CD14-positive monocyte (primary cell): ENCODE measurements at places on chromosomes 7 and 10.

DNA sequence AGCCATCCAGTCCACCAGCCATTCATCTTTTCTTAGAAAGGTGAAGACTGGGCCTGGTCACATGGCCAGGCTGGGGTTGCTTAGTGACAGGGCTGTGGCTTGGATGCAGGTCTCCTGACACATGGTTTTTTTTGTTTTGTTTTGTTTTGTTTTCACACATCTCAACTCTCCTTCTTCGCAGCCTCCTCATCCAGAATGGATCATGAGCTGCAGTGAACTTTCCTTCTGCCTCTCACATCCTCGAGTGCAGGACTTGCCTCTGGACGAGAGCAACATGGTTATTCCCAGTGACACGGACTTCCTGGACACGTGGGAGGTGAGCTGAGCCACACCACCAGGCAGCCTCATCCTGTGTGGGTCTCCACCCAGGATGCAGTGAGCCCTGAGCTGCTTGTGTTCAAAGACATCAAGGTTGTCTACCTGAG is 9.5 kb downstream of the AKR1E2 start:
- DNase-seq, result no peak

DNA sequence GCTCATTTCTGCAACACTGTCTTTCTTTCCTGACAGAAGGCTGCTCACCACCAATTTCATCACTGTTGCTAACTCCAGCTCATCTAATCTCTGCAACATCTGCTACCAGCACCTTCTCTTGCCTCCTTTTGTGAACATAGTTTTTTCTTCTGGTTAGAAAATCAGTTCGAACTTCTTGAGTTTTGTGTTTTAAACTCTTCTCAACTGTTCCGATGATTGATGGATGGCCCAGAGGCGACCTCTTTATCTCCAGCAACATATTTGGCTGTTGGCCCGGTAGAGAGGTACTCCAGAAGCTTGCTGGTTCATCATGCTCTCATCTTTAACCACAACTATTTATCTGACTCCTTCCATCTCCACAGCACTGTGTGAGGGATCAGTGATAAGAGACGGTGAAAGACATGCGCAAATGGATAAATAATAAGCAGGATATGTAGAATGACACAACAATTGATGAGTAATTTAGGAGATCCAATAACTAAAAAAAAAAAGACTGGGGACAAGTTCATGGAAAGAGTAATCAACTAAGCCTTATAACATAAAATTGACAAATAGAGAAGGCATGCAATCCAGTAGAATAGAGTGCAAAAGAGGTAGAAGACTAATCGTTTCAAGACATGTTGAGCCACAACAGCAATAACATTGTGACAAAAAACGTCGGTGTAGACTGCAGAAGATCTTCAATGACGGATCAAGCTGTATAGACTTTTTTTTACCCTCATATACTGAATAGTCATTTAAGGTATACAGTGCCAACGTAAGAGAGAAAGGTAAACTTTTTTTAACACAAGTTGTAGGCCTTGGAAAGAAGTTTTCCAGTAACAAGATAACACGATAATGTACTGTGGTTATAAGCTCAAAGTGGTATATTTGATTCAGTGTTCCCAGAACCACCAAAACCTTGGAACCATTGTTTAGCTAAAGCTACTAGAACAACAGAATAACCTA is 152.2 kb downstream of the CRPPA start:
- no peak for DNase-seq

- DNase-seq, result no peak
These were observed 10.7 kb downstream of the TSPAN14 start for GRCh38 chr10:80464557-80465450.

- DNase-seq, result no peak
These were observed 12.0 kb downstream of the KPNA7 start for GRCh38 chr7:99195867-99196266.

- DNase-seq, result no peak
These were observed 12.5 kb upstream of the IL2RA start for GRCh38 chr10:6074489-6075301.

DNA sequence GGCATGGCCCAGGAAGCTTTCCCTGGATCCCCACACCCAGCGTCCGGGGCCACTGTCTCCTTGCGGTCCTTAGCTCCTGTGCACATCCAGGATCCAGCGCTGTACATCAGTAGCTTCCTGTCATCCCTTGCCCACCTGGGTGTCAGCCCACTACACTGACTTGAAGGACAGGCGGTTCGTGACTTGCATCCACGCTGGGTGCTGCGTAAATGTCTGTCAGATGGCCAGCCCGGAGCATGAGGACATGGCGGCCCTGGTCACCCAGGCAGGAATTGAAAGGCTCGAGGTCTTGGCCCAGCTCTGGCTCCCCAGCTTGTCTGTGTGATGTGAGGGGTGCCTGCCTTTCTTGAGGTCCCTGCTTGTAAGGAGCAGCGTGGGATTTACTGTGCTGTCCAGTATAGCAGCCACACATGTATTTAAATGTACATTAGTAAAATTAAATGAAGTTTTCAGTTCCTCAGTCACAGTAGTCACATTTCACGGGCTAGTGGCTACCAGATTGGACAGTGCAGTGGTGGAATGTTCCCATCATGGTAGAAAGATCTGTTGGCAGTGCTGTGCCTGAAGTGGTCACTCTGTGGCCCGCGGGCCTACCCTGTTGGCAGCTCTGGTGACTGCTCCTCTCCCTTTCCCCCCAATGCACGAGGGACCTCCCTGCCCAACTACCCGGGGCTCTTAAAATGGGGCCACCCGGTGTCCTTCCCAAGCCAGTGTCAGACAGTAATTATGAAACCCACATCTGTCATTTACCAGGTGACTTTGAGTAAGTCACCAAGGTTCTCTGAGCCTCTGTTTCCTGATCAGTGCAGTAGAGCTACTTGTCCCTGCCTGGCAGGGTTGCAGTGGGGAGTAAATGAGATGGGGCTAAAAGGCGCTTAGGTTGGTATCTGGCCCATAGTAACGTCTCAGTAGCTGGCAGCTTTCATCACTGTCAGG is 97.8 kb upstream of the PPIF start:
- peak; percentile 84 for DNase-seq

- DNase-seq, result no peak
These were observed 203.1 kb upstream of the NEBL start for GRCh38 chr10:21100190-21100589.

DNA sequence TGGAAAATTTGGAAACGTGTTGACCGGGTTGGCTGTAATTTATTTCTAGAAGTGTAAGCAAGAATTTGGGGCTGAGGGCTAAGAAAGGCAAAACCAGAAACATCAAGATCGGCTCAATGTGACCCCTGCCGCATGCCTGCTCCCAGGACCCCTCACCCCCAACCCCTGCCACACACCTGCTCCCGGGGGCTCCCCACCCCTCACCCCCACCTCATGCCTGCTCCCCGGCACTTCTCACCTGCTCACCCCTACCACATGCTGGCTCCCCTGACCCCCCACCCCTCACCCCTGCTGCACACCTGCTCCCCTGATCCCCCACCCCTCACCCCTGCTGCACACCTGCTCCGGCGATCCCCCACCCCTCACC is 19.0 kb upstream of the CFAP46 start:
- DNase-seq, result no peak
